ENCODE measurements at places on chromosomes 1 and 21.

GRCh38 chr1:64042331-64043100, 160.9 kb upstream of the UBE2U start:
- no peak for DNase-seq

GRCh38 chr1:68384321-68384813, 65.4 kb downstream of the RPE65 start:
- no peak for DNase-seq

GRCh38 chr1:83029050-83029449, 969.9 kb downstream of the TTLL7 start:
- DNase-seq, result no peak

- peak; percentile 32 for DNase-seq
Measured at GRCh38 chr1:210360852-210361477, 32.3 kb downstream of the HHAT start.

- no peak for DNase-seq
Measured at GRCh38 chr1:40017951-40018575, 22.5 kb upstream of the CAP1 start.

DNA sequence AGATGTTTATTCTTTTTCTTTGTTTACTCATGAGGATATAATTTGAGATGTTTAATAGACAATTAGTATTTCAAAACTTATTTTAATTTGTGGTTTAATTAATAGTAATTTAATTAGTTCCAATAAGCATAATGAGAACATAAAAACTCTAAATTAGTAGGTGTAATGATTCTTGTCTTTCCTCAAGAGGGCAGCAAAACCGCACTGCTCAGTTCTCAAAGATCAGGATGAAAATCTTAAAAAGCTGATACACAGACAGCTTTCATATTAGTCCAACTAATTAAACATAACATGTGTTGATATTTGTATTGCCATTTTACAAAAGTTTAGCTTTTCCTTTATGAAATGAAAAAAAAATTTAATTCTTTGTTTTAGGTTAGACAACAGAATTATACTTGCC, 106.7 kb upstream of the C21orf91 start:
- no peak for DNase-seq

GRCh38 chr1:187229496-187229895, 400.7 kb downstream of the PLA2G4A start:
- DNase-seq, result no peak

DNA sequence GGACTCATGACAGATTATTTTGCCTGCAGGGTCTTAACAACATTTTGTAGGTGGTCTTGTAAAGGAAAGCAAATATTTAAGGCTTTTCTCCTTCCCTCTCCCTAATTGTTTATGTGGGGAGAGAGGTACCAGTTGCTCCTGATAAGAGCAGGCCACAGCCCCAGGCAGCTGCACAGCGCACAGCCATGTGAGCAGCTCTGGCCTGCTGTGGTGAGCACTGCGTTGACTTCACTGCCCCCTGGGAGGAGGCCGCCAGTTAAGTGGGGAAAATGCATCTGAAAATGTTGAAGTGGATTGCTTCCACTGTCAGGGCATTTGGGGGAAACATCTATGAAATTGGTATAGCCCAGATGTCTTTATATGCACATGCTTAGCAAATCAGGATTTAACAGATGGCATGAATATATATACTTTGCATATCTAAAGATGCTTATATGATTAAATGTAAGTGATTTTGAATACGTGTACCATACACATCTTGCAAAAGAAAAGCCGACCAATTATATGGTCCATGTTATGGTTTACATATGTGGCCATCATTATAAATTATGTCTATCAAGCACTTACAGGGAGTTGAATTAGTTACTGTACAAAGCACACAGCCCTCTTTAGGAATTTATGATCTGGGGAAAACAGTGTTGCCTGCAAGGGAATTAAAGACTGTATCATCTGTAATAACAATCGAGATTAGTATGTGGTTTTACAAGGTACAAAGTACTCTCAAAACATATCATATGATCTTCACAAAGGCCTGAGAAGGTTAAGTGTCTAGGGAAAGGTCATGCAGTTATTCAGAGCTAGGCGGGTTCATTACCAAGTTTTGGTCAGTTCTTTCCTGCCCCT, 132.1 kb downstream of the RHOU start:
- no peak for DNase-seq

- no peak for DNase-seq
Measured at GRCh38 chr1:45879885-45880598, 76.6 kb downstream of the MAST2 start.

DNA sequence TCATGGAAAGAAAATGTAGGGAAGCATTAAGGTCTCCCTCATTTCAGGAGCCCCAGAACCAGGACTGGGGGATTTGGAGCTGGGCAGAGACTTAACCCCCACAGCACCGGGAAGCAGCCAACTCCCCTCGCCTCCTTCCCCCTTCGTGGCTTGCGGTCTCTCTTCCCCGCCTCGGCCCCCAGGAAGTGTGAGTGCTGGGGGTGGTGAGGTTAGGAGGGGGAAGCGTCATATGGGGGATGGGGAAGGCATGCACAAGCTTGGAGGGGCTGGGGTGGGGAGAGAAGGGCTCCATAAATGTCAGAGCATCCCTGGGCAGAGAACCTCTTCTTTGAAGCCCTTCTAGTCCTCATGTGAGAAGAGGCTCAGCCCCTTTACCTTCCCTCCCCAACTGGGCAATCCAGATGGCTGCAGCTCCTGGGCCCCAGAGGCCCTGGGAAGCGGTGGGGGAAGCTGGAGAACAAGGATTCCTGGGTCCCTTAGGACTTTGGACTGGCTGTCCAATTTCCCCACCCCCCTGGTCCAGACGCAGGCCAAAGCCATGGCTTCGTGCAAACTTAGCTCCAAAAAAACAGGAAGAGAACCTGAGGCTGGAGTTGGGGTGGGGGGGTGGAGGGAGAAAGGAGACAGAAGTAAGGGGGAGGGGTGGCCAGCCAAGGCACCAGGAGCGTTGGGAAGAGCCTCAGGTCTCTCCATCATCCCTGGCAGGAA, 7.8 kb downstream of the ZBTB7B start:
- DNase-seq, result no peak

DNA sequence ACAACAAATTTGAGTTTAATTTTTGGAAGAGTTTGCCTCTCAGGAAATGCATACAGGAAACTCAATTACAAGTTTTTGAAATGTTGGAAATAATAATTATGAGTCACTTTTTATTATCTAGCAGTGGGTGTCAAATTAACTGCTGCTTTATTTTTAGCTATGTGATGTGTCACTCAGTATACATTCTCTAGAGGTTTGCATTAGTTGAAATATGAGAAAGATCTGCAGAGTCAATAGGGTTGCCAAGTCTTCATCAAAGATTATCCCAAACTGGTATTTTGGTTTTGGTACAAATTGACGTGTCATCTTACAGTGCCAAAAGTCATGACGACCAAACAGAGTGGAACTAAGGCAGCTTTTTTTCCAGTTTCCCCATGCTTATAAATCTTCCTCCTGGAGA, 54.3 kb upstream of the DIPK1A start:
- DNase-seq, result no peak

- no peak for DNase-seq
Measured at GRCh38 chr1:34315974-34316373, 139.3 kb downstream of the C1orf94 start.
